ENCODE measurements at places on chromosomes 3 and 15. TPM values are rescaled to one million over a fixed set of nuclear protein-coding genes. Genes with fewer than 3 reads are reported as not detected.

The NUTM1 gene
- total RNA-seq: not detected

The RPL29 gene
- 1,174 TPM for total RNA-seq

The IL5RA gene
- not detected for total RNA-seq

The AMIGO3 gene
- total RNA-seq: not detected

The MOBP gene
- total RNA-seq: not detected

The ALPK3 gene
- 29.4 TPM for total RNA-seq

The KLHL6 gene
- 0.26 TPM for total RNA-seq

The IQCF5 gene
- total RNA-seq: not detected

The SPINT1 gene
- 0.34 TPM for total RNA-seq

The REC114 gene
- total RNA-seq: not detected

The TSPAN3 gene
- 249 TPM for total RNA-seq

The HRG gene
- total RNA-seq: not detected

The VEPH1 gene
- 0.86 TPM for total RNA-seq

The ANKRD34C gene
- total RNA-seq: not detected

Measured in dermis lymphatic vessel endothelial cell (primary cell).